ENCODE measurements at places on chromosomes 11 and 22.

GRCh38 chr22:29184849-29185490 is 20.7 kb upstream of the EMID1 start:
- DNase-seq: no peak

GRCh38 chr11:69305885-69306540 is 12.1 kb downstream of the MYEOV start:
- no peak for DNase-seq

GRCh38 chr22:36349726-36350125 is 38.0 kb downstream of the MYH9 start:
- no peak for DNase-seq

DNA sequence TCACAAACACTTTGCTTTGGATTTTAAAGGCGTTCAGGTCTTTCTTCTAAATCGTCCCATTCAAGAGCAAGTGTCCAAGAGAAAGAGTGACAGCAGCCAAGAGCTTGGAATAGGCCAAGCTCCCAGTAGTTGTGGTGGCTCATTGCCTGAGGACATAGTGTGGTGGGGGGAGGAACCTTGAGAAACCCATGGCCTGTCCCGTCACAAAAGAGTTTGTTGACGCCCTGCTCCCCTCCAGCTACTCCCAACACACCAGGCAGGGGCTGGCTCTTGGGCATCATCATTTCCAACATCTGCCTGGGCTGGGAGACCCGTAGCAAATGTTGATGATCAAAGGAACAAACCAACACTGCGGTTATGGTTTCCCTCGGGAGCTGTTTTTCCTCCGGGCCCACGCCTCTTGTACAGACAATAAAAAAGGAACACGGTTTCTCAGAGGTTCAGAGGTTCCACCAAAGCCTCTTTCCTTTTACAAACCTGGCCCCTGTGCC is 20.8 kb downstream of the FADS3 start:
- no peak for DNase-seq

- DNase-seq: no peak
Measured at GRCh38 chr22:22141031-22141430, 103.6 kb upstream of the VPREB1 start.

DNA sequence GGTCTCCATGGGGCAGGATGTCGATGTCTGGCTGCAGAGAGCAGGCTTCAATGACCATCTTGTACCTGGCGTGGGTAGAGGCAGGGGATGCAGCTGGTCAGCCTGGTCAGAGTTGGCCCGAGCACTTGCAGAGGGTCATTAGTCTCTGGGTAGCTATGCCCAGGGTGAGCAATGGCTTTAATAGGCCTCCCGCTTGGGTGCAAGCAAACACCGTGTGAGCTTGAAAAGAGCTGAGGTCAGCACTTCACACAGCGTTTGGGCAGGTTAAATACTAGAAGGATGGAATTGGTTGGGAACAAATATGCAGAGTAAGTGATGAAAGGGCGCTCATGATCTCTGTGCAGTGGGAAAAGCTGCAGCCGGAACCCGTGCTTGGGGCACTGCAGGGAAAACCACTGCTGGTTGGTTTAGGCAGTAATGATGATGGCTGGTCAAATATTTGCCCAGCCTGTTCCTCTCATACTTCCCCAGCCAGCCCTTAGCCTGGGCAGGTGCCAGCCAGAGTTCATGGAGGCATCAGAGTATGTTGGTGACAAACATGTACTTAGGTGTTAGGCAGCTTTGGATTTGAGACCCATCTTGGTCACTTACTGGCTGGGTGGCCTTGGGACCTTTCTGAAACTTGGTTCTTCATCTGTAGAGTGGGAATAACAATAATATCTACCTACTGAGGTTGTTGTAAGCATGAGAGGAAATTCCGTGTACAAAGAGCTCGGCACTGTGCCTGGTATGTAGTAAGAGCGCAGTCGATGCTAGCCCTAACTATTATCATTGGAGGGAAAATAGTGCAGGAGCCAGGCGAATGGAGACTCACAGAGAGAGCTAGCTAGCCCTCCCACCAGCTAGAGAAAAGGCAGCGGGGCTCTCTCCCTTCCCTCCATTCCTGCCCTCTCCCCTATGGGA is 25.2 kb upstream of the KCNJ11 start:
- DNase-seq: no peak

DNA sequence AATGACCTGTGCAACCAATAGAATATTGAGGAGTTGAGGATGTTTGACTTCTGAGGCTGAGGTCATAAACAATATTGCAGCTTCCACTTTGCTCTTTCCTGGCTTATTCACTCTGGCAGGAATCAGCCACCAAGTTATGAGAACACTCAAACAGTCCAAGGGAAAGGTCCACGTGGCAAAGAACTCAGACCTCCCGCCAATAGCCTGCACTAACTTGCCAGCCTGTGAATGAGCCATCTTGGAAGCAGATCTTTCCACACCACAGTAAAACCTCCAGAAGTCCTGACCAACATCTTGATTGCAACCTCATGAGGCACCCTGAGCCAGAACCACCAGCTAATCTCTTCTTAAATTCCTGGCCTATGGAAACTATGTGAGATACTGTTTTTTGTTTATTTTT is 22.7 kb upstream of the PICALM start:
- no peak for DNase-seq

- DNase-seq: no peak
Measured at GRCh38 chr11:83711106-83711527, 424.9 kb upstream of the CCDC90B start.

- no peak for DNase-seq
Measured at GRCh38 chr22:41040483-41040882, 51.9 kb upstream of the EP300 start.

DNA sequence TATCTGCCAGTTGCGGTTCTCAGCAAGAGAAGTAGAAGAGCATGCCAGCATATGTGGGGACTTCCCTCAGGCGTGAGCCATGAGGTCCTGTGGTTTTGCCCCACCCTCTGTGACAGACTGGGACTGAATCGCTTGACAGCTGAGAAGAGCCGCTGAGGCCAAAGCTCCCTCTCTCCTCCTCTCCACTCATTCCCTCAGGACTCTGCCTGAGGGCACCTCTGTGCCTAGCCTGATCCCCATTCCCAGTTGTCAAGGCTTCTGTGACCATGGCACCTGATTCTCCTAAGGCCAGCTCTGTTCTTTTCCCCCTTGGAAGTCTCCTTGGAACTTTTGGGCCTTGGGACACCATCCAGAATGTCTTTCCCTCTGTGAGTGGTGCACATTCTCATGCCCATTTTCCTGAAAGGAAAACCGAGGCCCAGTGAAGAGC is 27.0 kb downstream of the ART5 start:
- no peak for DNase-seq

DNA sequence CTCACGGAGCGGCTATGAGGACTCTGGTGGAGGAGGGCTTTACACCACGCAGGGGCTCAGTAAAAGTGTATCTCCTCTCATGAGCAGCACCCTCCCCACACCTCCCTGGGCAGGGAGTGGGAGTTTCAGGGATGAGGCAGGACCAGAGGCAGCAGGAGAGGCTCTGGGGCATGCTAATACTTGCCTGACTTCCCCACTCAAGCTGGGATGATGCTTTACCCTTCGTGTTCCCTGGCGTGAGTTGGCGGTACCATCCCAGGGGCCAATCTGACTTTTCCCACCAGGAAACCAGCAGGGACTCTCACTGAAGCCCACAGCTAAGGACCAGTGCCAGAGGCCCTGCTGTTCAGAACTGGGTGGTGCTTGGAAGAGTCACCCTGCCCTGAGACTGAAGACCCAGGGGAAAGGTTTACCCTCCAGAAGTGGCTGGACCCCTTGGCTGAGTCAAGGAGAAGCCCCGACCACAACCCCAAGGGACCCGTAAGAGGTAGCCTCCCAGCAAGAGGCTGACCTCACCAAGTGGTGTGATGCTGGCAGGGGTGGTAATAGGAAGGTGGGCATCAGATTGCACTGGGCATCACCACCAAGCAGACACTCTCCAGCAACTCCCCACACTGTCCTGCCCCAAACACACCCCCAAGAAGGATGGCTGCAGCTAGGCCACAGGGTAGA is 65.6 kb downstream of the THAP12 start:
- DNase-seq: no peak

DNA sequence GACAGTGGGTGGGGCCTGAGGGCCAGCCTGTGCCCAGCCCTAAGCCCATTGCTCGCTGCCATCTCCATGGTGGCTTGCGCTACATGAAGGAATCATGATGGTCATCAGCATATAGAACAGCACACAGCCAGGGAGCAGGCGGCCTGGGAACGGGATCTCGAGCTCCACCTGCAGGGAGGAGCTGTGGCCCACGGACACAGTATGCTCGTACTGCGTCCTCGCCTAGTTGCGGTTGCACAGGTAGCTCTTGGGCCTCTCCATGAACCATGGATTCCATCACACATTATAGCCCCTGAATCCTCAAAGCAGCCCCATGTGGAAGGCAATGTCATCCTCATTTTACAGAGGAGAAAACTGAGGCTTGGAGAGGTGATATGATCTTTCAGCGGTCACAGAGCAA is 15.1 kb downstream of the SEC14L4 start:
- no peak for DNase-seq

GRCh38 chr22:47013861-47014635 is 251.6 kb downstream of the TBC1D22A start:
- DNase-seq: no peak

DNA sequence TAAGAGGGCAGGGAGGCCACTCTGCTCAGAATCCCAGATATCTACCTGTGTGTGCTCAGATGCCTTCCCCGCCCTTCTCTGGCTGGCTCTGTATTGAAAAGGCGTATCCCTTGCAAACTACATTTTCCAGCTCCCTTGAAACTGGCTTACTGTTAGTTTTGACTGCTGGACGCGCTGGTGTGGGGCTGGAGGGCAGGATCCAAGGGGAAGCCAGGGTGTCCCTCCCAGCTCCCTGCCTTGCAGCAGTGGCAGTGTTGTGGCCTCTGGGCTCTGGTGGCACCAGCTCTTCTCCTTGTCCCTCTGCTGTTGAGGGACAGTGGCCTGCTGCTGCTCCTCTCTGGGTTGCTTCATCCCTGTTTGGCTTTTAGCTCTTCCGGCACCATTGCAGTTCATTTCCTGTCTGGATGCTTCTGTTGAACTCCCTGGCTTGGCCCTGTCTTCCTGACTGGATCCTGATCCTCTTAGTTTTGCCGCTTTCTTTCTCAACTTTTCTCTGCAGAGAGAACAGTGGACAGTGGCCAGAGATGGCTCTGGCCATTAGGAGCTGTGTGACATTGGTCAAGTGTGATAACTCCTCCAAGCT is 107.1 kb upstream of the PARVA start:
- DNase-seq: no peak

GRCh38 chr22:48475661-48476345 is 1351.9 kb downstream of the BRD1 start:
- no peak for DNase-seq

- no peak for DNase-seq
Measured at GRCh38 chr11:134498326-134499139, 86.5 kb upstream of the B3GAT1 start.

DNA sequence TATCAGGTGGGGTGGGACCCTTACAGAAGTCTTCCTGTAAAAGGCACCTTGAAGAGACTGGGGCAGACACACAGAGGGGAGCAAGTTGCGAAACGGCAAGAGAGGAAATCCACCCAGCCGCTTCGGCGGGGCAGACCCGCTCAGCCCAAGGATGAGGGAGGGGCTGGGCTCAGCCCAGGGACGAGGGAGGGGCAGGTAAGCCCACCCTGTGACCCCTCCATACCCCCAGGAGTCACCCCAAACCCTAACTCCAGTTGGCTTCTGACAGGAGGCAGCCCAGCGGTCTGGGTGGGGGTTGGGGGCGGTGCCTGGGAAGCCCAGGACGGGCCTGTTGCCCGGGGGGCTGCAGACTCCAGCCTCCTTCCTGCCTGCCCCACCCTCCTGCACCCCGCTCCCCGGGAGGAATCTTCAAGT is 965 bp downstream of the OSBPL5 start:
- no peak for DNase-seq

GRCh38 chr11:123429913-123430720 is at the start of gene GRAMD1B:
TSS of gene GRAMD1B (plus strand) at chr11:123430269. CDS start at chr11:123430793, 524 bp downstream.
- DNase-seq: no peak

GRCh38 chr11:11740073-11740702 is 101.6 kb upstream of the USP47 start:
- DNase-seq: no peak

DNA sequence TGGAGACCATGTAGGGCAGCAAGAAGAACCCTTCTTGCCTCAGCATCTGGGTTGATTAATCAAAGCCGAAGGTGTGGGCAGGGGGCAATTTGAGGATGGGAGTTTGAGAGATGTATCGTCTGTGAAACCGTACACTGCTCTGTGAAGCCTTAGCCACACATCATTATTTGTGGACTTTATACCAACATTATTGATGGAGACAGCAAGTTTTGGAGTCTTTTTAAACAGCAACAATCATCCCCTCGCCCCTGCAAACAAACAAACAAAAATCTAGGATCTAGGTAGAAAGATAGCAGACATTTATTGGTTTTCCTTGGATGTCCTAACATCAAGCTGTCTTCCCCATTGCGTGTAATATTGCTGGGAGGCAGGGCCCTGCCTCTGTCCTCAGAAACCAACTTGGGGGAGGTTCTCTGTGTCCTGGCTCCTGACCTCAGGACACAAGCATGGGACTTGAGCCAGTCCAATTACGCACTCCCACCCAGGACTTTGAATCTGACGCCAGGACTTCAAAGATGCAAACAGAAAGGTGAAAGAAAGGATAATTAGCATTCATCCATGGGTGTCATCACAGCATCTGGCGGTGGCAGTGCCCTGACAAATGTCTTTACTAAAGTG is 61.6 kb upstream of the PLET1 start:
- DNase-seq: no peak

GRCh38 chr11:121553389-121553788 is 100.6 kb upstream of the SORL1-AS1 start:
- DNase-seq: peak; percentile 26

DNA sequence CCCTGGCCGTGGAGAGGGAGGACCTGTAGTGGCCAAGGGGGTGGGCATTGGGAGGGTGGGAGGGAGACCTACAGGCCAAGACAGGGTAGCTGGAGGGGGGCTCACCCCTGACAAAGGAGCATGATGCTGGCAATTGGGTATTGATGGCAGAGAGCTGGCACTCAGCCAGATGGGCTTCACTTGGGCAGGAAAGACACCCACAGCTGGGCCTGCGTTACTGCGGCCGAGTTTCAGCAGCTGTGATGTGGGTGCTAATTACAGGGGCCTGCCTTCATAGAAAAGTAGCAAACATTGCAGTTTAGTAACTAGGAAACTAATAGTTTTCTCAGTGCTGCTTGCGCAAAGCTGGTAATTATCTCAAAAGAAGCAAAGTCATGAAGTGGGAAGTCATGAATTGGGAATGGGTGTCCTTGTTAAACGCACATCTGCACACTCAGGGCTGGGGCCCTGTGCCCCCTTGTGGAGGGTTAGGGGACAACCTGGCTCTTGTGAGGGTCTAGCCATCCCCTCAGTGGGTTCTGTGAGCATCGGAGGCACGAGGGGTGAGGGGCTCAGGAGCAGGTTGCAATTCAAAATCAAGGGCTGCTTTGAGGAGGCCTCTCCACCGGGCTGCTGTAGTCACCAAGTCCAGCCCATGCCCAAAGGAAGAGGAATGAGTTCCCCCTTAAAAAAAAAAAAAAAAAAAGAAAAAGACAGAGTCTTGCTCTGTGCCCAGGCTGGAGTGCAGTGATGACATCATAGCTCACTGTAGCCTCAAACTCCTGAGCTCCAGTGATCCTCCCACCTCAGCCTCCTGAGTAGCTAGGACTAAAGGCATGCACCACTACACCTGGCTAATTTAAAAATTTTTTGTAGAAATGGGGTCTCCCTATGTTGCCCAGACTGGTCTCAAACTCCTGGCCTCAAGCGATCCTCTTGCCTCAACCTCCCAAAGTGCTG is 24.4 kb upstream of the TXNRD2 start:
- DNase-seq: no peak

- DNase-seq: no peak
Measured at GRCh38 chr11:66586136-66586535, 6.7 kb downstream of the CCDC87 start.

Data from fibroblast of the conjunctiva (primary cell).